NCI-H187 (cell line): ENCODE measurements at places on chromosomes 11 and 22.

GRCh38 chr11:125141686-125142535 is 22.6 kb upstream of the PKNOX2 start:
- no peak for DNase-seq

DNA sequence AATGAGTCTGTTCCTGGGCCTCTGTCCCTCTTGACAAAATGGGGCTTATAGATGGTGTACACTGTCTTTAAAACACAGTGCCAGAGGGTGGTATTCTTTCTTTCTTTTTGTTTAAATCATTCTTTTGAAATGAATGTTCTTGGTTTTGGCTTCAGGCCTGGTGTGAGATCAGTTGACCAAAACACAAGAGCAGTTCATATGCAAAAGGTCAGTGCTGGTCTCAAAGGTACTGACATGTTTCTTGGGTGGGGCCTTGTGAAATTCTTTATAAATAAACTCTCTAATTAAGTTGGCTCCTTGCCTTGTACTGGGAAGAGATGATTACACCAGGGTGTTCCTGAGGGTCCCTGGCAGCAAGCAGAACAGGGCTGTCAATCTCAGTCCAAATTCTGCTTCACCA is 110.0 kb downstream of the FBXO7 start:
- no peak for DNase-seq

GRCh38 chr11:3044004-3044403 is 13.2 kb downstream of the CARS1 start:
- no peak for DNase-seq

- DNase-seq, result no peak
Observed at GRCh38 chr22:36562261-36562835, 33.4 kb upstream of the EIF3D start.

DNA sequence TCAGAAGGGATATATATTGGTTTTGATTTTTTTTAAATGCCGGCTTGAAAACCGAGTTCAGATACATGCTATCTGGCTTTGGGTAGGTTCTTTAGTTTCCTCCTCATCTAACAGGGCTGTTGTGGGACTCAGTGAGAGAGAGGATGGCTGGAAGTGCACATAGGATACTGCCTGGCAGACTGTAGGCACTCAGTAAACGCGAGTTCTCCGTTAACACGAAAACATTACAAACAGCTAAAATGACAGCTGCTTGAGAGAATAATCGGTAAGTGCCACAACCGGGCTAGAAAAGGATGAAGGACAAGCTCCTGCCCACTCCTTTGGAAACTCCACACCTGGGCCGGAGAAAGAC is 369 bp downstream of the XRRA1 start:
- no peak for DNase-seq

- no peak for DNase-seq
Observed at GRCh38 chr11:133948711-133949110, 8.1 kb downstream of the IGSF9B start.

DNA sequence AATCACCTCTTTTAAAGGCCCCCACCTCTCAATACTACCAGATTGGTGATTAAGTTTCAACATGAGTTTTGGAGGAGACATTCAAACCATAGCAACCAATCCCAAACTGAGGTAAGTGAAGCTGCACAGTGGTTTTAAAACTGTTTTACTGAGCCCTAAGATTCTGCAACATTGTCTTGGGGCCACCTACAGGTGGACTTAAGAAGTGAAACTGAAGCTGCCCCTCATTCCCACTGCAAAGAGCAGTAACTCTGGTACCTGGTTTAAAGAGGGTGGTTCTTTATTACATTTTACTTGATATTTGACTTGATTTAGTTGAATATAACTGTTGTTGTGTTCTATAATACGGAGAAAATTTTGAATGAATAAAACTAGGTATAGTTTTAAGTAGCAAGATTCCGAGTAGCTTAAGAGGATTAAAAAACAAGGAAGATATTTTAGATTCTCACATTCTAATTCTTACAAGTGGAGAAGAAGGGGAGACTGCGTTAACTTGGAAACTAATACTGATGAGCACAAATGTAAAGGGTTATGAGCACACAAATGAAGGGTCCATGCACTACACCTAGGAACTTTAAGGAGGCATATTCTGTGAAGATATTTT is 26.7 kb downstream of the SYT9 start:
- no peak for DNase-seq

- DNase-seq, result no peak
Observed at GRCh38 chr11:115665958-115666357, 161.7 kb upstream of the CADM1 start.

- DNase-seq, result peak; percentile 79
Observed at GRCh38 chr11:35393098-35393497, 26.3 kb downstream of the SLC1A2 start.

DNA sequence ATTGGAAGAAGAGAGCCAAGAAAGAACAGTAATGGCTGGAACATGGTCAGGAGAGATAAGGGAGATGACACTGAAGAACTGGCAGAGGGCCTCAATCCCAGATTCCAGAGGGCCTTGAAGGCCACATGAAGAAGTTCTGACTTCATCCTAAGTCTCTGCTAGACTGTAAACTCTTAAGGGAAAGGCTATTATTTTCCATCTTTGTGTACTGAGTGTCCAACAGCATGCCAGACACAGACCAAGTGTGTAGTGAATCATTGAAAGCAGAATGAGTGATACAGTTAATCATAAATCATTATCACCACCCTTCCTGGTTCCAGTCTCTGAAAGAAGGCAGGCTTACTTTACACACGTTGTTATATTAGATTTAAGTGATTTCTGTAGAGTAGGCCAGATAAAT is 185.3 kb upstream of the C11orf87 start:
- DNase-seq, result no peak

- DNase-seq, result no peak
Observed at GRCh38 chr11:71120471-71120896, 131.9 kb downstream of the SHANK2 start.

- DNase-seq, result no peak
Observed at GRCh38 chr22:47782328-47783075, 1020.1 kb downstream of the TBC1D22A start.

GRCh38 chr11:115699733-115700132 is 195.5 kb upstream of the CADM1 start:
- no peak for DNase-seq

GRCh38 chr22:17086788-17087497 is 2.1 kb downstream of the IL17RA start:
- no peak for DNase-seq

DNA sequence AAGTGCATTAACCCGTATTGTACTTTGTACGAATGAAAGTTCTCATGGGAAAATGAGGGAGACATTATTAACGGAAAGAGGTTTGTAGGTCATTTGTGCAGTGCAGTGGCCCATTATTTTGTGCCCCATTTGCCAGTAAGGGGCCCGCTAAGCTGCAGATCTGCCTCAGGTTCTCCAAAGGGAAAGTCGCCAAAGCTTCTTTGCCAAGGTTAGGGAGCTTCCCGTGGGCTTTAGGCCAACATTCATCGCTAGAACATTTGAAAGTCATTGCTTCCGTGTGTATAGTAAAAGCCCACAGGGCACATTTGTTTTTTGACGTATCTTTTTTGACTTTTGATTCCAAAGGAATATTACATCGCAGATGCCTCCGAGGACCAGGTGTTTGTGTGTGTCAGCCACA is 61.0 kb upstream of the SORL1-AS1 start:
- no peak for DNase-seq

DNA sequence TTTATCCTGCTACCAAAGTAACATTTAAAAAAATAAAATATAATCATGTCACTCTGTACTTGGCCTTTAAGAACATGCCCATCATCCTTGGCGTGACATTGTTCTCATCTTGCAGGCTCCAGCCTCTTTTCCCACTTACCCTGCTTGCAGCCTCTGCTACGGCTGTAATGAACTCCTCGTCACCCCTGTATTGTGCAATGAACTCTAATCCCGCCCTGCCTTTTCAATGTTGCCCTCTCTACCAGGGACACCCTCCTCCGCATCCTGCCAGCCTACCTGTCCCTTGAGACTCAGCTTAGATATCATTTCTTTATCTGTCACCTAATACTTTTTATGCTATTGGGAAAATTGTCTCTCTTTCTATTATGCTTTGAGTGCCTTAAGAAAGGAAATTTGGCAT is 12.6 kb upstream of the MMP20 start:
- no peak for DNase-seq

DNA sequence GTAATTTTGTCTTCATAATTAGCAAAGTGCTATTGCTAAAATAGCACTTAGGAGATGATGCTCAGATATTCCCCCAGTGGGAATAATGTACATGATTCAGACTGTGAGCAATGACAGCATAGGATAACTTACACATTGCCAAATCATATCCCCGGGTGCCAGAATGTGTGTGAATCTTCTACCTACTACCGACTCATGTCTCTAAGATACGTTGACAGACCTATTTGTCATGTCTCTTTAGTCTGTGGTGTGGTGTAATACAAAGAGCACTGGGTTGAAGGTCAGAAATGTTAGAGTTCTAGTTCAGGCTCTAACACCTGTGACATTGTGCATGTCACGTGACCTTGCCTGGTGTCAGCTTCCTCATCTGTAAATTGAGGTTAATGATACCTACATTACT is 31.0 kb upstream of the PICALM start:
- DNase-seq, result no peak

DNA sequence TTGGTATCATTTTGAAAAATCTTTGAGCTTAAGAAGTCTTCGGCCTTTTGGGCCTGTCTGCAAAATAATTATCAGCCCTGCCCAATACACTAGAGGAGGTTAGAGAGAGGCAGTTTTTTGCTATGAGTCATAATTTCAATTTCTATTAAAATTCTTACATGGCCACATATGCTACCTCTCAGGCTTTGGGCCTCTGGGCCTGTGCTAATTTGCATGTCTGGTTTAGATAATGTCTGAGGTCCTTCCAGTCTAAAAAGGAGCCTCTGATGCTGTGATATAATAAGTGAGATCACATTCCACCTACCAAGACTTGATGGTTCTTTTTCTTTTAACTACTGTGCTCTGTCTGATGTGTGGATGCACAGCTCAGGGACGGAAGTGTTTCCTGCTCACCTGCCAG is 70.8 kb downstream of the KCNJ1 start:
- no peak for DNase-seq

DNA sequence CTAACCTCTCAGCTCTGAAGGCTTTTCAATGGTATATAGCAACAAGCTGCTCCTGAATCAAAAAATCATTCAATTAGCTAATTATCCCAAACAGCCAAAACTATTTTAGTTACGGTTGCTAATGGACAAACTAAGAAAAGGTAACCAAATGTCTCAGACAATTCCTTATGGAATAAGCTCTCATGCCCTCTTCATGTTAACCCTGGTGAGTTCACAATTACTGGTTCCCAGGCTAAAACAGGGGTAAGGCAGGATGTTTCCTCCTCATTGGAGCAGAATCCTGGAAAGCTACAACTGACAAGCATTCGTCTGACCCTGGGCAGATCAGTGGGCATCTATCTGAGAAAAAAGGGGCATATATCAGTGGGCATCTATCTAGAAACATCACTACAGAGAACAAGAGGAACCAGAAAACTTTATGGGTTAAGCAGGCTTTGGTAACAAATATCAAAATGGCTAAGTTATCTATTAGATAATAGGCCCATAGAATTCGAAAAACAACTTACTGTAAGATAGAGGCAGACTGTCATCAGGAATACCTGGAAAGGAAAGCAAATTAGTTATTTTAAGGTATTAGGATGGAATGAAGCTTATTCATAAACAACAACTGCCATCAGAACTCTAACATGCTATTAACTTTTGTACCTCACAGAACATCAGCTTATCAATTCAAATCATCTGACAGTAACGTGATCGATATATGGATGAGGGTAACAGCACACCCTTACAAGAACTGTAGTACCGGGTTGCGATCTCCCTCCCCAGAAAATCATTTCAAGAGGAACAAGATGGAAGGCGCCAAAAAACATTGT is 14.8 kb upstream of the WDR74 start:
- no peak for DNase-seq

GRCh38 chr11:117817368-117818040 is 7.0 kb downstream of the FXYD2 start:
- peak; percentile 46 for DNase-seq

- no peak for DNase-seq
Observed at GRCh38 chr22:50012211-50013181, at the start of gene IL17REL. Gene IL17REL, minus strand, starts transcription at chr22:50012765. Its CDS starts 119 bp downstream, at chr22:50012646.

DNA sequence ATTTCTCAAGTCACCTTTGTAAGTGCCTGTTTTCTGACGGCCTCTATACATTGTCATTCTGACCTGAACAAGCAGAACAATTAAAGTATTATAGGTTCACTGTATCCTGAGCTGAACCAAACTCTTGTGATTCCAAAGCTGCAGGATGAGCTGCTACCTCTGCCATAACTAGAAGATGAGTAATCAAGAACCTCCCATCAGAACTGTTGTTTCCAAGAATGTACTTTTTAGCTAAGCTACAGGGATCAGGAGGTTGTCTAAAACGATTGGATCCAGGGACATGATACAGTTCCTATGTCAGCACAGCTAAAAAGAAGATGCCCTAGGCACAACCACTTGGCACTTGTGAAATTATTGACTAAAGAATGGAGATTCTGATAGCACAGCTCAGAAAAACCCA is 288.4 kb upstream of the CCDC90B start:
- no peak for DNase-seq

DNA sequence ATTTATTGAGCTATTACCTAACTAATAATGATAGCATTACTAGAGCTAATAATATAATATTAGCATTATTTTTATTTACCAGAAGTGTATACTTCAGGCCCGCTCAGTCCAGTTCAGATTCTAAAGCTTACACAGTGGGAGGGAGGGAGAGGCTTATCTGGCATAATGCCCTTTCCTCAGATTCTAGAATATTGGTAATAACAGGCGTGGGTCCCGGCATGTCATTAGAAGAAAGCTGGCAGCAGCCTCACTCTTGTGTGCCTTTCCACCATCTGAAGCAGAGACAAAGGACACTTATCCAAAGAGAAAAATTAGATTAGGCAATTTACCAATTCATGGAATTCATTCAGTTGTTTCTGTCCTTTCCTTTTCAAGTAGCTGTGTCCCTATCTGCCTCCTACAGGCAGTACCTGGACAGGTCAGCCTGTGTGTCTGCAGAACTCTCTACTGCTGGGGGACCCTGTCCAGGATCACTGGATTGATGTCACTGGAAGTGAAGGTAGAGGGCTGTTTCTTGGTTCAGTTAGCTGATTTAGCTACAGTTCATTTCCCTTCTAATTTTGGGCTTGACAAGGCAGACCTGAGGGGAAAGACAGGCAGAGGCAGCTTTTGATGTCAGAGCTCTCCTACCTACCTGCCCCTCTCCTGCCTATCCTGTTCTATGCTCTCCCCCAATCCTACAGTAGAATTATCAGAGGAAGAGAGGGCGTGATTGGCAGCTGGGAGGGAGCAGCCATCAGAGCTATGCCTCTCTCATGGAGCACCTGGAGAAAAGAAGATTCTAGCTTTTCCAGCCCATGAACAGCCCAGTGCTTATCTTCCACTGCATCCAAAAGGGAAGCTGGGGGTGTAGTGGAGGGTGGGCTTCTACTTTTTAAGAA is 20.3 kb upstream of the CCDC90B start:
- no peak for DNase-seq

- no peak for DNase-seq
Observed at GRCh38 chr11:17548444-17548843, 1.4 kb downstream of the OTOG start.

DNA sequence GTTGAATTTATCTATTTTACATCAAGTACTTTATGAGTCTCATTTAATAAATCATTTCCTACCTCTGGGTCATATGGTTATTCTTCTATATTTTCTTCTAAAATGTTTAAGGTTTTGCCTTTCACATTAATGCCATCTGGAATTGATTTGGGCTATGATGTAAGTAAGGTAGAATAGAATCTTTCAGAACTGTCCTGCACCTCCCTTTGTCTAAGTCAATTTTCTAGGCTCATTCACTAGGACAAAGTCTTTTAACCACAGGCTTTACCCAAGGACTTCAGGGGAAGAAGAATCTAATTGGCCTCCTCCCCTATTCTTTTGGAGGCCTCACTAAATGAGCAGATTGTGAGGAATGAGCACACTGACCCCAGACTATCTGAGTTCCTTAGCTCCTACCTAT is 146.0 kb downstream of the BBOX1 start:
- DNase-seq, result no peak

- DNase-seq, result no peak
Observed at GRCh38 chr11:78961937-78962701, 387.5 kb upstream of the NARS2 start.
